ENCODE measurements at places on chromosomes 2 and 18.

DNA sequence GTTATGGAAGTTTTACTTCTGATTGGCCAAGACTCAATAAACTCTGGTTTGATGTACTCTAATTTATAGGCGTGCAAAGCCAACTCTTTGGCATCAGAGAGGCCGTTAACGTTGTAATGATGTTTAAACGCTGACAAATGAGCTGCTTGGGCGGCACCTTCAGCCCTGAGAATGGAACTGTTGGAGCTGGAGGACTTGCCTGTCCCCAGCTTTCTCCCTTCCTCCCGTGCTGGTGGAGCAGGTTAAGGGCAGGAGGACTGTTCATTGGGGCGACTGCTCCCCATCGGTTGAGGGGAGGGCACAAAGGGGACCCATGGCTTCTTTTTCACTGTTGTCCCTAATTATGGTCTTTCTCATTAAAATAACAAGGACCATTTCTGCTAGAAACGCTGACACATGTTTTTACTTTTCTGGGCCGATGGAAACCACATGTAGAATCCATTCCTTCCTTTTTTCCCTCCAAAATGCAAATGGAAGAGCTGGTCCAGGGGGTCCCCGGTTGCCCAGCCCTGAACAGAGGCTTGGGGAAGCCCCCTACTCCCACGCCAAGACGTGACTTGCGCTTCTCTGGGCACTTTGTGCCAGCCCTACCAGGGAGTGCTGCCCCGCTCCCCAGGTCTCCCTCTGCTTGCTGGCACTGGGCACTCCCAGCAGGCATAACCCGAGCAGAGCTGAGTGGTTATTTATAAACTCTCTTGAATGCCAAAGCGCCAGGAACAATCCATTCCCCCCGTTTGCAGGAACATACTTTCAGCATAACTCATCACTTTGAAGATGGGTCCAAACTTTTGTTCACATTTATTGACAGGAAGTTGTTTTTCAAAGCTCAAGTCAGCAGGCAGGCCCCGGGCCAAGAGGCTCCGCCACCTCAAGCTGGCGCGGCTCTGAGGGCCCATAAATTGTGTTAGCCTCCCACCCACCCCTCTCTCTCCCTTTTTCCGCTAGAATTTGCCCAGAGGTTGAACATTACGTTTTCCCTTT is 170.1 kb downstream of the ASB1 start:
- no peak for DNase-seq

DNA sequence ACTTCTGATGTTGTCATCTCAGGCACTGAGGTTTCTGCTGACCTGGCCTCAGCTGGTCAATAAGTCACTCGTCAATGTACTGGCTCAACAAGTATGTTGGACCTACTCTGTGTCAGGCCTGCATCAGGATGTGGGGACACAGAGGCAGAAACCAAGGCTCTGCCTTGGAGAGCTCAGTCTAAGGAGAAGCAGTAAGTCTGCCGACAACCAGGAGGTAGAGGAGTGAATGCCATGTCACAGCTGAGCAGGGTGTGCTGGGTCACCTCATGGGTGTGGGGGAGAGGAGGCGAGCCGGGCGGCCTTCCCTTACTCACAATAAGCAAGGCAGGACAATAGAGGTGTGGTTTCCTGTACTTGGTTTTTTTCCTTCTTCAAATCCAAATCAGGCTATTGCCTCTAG is 75.8 kb downstream of the COLEC12 start:
- DNase-seq: no peak

DNA sequence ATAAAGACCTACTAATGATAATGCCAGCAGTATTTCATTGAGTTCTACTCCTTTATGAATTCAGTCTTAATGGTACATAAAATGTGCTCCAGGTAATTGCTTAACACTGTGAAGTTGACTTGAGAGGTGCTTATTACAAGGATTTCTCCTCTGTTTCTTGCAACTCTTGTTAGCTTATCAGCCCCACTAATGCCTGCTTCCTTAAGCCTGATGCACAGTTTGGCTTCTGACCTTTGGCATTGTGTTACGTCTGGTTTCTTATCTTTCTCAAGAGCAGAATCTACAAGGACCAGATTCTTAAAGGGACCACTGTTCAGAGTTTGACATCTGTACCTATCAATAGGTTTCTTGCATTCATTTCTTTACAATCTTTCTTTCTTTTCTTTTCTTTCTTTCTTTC is 223.9 kb upstream of the CWC22 start:
- DNase-seq: no peak

DNA sequence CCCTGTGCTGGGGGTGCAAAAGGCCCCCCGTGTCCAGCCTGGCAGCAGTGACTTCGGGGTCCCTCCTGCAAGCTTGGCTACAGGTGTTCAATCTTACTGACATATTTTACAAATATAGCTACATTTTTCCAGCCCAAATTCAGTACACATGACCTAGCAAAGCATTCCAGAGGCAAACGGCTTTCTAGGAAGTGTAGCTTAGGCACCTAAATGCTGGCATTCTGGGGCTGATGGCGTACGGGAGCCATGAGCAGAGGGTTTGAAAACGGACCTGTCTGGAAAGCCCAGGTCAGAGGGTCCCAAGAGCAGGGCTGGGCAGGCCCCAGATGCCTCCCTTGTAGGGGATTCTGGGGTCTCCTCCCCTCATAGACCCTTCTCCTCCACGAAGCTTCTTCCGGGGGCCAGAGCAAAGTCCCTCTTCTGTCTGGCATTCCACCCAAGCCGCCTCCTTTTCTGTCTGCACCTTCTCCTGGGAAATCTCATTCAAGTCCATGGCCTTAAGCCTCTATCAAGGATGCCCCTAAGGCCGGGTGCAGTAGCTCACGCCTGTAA is 63.3 kb upstream of the ASAP2 start:
- DNase-seq: no peak

- no peak for DNase-seq
Observed at GRCh38 chr2:83471655-83472054, 987.4 kb downstream of the SUCLG1 start.

- DNase-seq: no peak
Observed at GRCh38 chr2:70717431-70718038, 50.5 kb downstream of the ADD2 start.

DNA sequence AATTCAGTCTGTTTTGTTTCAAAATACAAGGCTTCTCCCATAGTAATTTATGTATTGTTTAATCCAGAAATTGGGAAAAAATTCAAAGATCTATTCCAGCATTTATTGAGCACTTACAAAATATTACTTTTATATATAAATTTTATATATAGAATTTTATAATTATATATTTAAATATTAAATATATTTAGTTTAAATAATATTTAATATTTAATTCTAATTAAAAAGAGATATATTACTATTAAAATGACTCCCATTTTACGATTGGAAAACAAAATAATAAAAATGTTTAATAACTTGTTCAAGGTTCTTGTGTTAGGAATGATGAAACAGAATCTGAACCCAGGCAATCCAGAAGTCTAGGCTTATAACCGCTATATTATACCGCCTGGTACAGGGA is 40.5 kb upstream of the SESTD1 start:
- DNase-seq: no peak

GRCh38 chr2:136137982-136138381 is 20.0 kb upstream of the CXCR4 start:
- no peak for DNase-seq

DNA sequence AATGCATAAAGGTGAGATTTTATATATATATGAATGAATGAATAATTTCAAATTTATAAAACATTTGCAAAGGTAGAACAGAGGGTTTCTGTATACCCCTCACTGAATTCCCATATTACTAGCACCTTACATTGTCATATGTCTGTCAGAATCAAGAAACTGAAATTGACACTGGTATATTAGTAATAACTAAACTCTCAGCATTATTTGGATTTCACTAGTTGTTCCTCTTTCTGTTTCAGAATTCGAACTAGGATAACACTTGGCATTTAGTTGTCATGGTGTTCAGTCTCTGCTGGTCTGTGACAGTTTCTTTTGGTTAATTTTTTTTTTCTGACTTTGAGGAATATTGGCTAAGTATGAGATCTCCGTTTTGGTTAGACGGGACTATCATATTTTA is 275.9 kb downstream of the DCC start:
- DNase-seq: no peak

- DNase-seq: no peak
Observed at GRCh38 chr2:181111059-181111458, 130.7 kb downstream of the UBE2E3 start.

- no peak for DNase-seq
Observed at GRCh38 chr18:56139792-56140254, 498.6 kb downstream of the TXNL1 start.

GRCh38 chr18:22817844-22818243 is 115.3 kb upstream of the RBBP8 start:
- no peak for DNase-seq

DNA sequence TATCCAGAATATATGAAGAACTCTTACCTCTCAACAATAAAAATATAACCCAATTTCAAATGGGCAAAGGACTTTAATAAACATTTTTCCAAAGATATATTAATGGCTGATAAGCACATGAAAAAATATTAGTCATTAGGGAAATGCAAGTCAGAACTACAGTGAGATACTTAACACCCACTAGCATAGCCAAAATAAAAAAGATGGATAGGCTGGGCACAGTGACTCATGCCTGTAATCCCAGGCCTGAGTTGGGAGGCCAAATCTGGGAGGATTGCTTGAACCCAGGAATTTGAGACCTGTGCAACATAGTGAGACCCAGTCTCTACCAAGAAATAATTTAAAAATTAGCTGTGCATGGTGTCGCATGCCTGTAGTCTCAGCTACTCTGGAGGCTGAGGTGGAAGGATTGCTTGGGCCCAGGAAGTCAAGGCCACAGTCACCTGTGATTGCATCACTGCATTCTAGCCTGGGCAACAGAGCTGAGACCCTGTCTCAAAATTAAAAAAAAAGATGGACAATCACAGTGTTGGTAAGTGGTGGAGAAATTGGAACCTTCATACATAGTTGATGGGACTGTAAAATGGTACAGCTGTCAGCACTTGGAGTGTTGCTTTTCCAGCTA is 25.1 kb downstream of the MARCHF7 start:
- DNase-seq: no peak

GRCh38 chr18:13585379-13586153 is 140.8 kb downstream of the FAM210A start:
- DNase-seq: no peak

GRCh38 chr2:51953931-51954330 is 922.0 kb upstream of the NRXN1 start:
- DNase-seq: no peak

GRCh38 chr2:195575879-195576401 is 81.1 kb upstream of the SLC39A10 start:
- peak; percentile 36 for DNase-seq

DNA sequence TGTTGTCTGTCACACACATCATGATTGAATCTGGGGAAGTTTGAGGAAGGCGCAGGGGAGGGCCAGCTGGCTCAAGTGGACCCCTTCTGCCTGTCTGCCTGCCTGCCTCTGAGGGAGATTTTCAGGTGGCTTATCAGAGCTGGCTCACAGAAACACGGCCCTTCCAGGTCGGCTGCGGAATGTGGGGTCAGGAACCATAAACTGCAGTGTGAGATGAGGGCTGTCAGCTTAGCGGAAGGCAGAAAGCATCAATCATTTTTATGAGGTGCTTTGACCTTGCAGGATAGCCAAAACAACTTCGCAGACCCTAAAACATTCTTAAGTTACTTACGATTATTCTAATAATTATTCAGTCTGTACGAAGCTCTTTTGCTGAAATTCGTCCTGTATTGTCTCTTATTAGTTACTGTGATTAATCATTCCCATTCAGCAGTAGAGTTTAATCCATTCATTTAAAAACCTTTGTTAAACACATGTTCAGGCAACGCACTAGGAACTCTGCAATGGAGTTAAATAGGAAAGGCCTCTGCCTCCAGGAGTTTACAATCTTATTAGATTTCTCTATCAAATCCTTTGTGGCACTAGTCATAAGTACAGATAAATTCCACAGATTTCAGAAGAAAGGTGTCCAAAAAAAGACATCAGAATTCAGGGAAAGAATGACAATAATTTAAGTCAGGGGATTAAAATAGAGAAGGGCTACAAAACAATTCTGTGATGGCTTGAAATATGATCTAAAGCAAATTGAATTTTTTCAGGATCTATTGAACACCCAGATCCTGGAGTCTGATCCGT is 371.6 kb downstream of the HRH4 start:
- DNase-seq: no peak

- no peak for DNase-seq
Observed at GRCh38 chr2:592737-593136, 84.5 kb downstream of the TMEM18 start.

DNA sequence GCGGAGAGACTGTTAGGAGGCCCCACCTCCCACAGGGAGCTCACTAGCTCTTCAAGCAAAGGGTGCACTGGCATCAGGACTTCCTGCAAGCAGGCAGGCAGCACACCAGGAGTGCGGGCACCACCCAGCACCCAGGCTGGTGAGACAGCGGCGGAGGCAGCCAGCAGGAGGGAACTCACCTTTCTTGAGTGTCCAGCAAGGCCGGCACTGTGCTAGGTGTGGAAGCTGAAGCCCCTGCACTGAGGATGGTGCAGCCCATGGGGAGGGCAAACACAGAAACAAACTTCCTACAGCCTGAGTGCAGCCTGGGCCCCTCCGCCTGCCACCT is 100.7 kb upstream of the ID2 start:
- DNase-seq: no peak

DNA sequence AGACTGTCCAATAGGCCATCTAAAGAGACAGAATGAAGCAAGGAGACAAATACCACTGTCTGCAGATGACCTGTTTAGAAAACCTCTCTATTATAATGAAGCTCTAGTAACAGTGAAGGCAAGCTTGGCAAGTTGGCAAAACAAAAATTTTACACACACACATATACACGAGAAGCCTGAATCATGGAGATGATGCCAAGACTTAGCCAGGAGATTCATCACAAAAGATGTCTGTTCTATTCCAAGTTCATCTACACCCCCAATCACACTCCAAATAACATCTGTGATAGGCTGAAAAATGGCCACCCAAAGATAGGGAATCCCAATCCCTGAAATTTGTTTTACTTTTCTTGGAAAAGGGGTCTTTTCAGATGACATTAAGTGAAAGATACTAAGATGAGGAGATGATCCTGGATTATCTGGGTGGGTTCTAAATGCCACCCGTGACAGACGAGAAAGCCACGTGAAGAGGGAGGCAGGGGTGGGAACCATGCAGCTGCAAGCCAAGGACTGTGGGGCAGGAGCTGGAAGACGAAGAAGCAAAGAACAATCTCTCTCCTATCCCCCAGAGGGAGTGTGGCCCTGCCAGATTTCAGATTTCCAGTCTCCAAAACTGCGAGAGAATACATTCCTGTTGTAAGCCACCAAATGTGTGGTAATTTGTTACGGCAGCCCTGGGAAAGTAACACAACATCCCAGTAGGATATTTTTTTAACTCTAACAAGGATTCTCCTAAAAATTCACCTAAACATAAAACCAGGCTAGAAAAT is 20.0 kb downstream of the HDLBP start:
- DNase-seq: no peak

- DNase-seq: no peak
Observed at GRCh38 chr2:9846554-9846953, 3.3 kb downstream of the TAF1B start.

DNA sequence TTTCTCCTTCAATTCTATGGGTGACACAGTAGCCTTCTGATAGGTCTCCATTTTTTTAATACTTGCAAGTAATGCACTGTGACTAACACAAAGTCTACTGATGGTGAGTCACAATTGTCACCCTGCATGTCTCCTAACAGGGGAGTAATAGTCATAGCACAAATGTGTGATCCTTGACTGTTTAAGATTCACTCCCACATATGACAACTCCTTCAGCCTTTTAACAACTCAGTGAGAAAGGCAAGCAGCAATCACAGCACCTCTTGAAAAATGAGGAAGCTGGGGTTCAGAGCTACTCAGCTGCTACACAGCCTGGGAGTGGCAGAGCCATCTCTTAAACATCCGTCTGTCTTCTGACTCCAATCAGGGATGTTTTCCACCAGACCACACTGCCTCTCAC is 63.8 kb downstream of the EHD3 start:
- DNase-seq: no peak

Measured in thymus (tissue), 14 donors.